ENCODE measurements at places on chromosomes 6 and 20.

DNA sequence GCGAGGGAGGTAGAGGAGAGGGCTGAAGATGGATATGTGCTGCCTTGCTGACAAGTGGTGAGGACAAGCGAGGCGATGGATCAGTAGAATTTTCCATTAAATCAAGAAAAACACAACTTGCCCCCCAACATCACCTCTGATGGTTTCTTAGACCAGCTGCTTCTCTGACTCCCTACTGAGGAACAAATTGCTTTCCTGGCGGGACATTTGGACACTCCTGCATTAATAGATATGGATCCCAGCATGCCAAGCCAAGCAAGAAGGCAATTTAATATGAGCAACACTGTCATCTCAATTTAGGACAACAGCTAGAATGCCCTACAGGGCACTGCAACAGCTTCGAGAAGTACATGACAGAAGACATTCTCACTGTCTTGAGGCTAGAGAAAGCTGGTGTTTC lies 248.4 kb upstream of the AGPAT4 start:
- DNase-seq: no peak

DNA sequence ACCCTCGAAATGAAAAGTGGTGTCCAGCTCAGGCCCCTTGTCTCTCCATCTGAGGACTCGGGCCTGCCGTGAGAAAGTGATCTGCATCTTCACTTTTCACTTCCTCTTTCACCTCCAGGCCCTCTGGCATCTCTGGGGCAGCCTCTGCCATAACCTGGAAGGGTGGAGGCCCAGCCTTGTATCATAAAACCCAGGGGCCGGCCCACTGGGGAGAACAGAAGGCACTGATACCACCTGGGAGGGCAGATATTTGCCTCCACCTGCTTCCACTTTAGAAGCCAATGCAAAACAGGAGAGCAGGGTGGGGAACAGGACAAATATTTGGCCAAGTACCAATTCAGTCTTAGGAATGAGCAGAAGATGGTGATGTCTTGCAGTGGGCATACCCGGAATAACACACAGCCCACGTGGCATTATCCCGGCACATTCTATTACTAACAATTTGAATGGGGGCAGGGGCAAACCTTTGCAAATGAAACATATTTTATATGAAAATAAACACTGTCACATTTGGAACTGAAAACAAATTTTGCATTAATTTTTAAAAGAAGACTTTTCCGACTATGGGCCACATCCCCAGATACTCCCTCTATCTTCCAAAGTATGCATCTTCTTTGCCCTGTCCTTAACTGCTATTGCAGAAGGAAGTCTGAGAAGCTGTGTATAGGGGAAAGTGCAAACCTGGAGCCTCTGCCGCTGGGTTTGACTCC lies 69.2 kb upstream of the TBC1D7 start:
- no peak for DNase-seq

- DNase-seq: no peak
Measured at GRCh38 chr6:71049198-71049770, 92.4 kb upstream of the B3GAT2 start.

GRCh38 chr6:154319231-154319858 lies 37.3 kb downstream of the IPCEF1 start:
- no peak for DNase-seq

- no peak for DNase-seq
Measured at GRCh38 chr6:903761-904160, 210.8 kb upstream of the EXOC2 start.

DNA sequence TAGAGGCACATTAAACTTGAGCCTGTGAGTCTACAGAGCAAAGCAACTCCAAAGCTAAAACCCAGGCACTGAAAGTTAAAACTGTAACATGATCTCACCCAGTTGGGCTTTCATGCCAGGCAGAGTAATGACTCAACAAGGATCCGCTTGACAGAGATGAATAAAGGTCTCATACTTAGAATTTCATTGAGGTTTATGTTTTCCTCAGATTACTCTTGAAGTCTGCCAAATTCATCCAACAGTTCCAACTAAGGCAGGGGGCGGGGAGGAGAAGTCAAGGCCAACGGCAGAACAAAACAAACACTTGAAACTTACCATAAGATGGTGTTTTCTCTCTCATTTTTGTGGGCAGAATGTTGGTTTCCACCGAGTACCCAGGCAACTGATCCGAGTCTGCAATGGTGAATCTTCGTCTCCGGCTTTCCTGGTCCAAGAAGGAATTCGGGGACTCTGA lies 54.0 kb upstream of the IPCEF1 start:
- DNase-seq: peak; percentile 77

GRCh38 chr6:106060167-106060566 lies 26.0 kb upstream of the PRDM1 start:
- DNase-seq: no peak

DNA sequence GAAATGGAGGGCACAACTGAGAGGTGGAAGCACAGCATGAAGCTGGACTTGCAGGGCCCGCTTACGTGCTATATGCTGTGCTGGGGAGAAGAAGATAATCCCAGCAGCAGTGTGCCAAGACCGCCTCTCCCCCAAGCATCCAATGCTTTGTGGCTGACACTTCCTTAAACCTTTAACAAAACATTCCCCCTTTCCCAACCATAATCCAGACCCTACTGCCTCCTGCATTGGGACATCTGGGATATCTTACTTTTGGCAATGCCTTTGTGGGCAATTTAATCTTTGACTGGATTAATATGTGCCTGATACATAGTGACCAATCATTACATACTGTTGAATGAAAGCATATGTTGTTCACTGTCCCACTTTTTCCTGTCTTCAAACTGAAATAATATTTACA lies 3.1 kb upstream of the TENT5A start:
- no peak for DNase-seq

DNA sequence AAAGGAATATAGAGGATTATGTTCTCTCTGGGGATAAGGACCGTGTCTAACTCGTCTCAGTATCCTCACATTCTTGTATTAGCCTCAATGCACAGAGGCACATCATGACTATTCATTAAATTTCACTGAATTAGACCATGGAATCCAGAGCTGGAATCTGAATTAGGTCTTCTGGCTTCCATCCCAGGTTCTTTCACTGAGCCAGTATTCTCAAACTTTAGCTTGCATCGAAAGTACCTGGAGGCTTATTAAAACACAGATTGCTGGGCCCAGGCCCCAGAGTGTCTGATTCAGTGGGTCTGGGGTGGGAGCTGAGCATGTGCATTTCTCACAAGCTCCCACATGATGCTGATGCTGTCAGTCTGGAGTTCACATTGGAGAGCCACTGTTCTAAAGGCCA lies 142.0 kb downstream of the UST start:
- DNase-seq: no peak

- DNase-seq: no peak
Measured at GRCh38 chr20:12821249-12821648, 187.5 kb upstream of the SPTLC3 start.

DNA sequence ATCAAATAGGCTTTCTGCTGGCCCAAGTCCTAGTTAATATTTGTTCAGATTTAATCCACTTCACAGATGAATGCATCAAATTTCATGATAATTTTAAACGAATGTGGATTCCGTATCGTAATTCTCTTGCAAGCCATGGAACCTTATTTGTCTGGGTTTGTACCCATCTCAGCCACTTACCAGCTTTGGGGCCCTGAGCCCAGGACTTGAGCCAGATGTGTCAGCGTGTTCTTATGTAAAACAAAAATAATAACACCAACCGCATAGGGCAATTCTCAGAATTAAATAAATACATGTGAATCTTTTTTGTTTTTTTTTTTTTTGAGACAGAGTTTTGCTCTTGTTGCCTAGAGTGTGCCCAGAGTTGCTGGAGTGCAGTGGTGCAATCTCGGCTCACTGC lies 282.5 kb upstream of the PLCB4 start:
- no peak for DNase-seq

- DNase-seq: no peak
Measured at GRCh38 chr6:123332070-123332469, 304.7 kb downstream of the TRDN start.

DNA sequence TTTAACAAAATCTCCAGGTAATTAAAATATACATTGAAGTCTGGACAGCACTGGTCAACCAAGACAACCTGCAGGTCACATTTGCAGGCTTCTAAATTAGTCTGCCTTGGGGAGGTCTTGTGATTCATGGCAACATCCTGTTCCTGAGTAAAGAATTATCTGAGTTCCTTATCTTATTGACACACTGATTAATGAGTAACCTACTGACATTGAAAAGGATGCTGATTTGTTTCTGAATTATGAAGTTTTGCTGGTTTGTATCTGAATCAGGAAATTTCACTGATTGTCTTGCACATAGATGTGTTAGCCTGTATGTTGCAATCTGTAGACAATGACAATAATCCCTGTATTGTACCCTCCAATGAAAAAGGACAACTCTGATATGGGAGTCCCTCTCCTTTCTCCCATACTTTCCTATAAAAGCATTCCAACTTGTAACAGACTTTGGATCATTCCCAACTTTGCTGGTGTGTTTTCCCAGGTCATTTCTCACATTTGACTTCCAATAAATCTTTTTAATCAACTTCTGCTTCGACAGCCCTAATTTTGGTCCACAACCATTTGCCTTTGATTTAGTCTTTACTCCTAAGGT lies 80.0 kb downstream of the LAMP5 start:
- no peak for DNase-seq

GRCh38 chr6:52074716-52075115 lies 12.7 kb downstream of the PKHD1 start:
- DNase-seq: no peak

GRCh38 chr20:10067321-10067720 lies 32.5 kb downstream of the ANKEF1 start:
- DNase-seq: no peak

DNA sequence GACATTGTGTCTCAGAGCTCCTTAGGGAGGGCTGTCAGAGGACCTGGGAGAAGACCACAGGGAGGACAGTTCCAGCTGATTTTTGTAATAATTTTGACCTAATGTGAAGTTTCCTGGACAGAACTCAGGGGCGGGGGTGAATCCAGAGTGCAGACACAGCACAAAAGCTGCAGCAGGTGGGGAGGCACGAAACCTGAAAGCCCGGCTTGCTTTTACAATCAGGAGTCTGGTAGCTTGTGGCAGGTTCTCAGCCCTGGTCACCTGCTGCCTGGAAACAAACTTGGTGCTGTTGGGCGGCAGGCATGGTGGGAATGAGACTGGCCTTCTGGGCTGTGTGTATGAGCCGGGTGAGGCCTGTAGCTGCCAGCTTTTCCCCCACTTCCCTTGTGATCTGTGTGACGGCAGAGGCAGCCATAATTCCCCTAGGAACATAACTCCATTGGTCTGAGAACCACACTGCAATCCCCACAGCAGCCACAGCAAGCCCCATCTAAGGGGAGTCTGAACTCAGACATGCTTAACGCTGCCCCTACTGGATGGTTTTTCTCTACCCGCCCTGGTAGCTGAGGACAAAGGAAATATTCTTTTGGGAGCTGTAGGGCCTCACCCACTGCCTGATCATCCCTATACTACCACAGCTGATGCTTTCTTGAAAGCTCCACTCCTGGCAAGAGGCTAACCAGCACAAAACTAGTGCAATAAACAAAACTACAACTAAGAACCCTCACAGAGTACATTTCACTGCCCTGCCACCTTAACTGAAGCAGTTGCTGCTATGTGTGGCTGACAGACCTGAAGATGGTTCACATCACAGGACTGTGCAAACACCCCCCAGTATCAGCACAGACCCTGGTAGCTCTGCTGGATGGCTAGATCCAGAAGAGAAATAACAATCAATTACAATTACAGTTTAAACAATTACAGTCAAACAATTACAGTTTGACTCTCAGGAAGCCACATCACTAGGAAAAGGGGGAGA lies 1055.1 kb upstream of the GJE1 start:
- DNase-seq: no peak

DNA sequence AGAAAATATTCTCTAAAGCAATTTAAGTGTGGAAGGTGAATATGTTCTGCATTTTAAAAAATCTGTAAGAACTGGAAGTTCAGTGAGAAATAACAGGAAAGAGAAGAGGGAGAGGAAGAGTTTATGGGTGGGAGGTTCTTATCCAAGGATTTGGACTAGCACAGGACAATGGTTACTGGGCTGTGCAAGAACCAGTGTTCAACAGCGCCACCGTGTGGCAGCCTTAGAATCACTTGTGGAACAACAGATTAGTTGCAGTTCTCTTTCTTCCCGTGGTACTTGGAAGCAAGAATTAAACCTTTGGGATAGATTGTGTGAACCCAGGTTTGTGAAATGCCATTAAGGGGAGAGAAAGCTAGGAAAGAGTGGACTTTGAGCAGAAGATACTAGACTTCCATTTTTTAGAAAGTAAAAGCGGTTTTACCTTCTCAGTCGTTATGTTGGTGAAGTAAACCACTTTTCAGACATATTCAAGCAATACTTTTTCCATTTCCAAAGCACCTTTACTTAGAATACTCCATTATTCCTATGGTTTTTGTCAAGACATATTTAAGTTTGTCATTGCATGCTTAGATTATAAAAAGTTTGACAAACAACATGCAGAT lies 436.7 kb downstream of the RNF144B start:
- DNase-seq: no peak

- no peak for DNase-seq
Measured at GRCh38 chr6:156082012-156082411, 626.4 kb upstream of the NOX3 start.

GRCh38 chr6:150704447-150705192 lies 104.9 kb downstream of the PLEKHG1 start:
- no peak for DNase-seq

GRCh38 chr6:125432963-125433362 lies 131.2 kb upstream of the HDDC2 start:
- DNase-seq: no peak

- DNase-seq: no peak
Measured at GRCh38 chr20:49006446-49006980, 39.6 kb upstream of the CSE1L start.

DNA sequence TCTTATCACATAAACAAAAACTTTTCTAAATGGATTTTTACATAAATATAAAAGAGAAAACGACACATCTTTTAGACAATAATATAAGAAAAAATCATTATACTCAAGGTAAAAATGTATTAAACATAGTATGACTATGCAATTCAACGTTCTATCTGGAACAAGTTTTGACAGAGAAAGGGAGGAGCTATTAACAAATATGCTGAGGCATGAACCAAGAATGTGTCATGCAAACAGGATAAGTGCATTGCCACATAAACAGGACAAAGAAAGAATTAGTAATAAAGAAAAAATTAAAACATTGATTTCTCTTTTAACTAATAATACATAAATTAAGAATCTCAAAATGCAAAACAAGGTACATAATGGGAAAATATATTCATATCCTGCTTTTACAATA lies 1353.4 kb upstream of the GJE1 start:
- no peak for DNase-seq

GRCh38 chr6:13766201-13766634 lies 48.1 kb downstream of the MCUR1 start:
- no peak for DNase-seq

- DNase-seq: no peak
Measured at GRCh38 chr20:45257161-45257560, 2.8 kb upstream of the SLPI start.

DNA sequence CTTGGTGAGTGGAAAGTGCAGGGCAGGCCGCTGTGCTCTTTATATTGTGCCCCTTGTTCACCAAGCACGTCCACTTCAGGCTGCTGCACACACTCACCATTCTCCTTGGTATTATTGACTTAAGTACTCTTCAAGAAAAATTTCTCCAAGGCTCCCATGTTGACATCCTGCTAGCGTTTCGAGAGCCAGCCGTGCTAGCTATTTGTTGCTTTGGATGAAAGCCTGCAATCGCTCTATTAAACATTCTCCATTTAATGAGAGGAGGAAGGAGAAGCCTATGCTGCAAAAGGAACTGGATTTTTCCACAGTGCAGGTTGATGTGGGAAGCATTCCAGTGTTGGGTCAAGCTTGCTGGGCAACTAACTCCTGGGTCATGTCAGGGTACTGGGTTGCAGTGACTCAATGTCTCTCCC lies 113.5 kb downstream of the CD83 start:
- DNase-seq: peak; percentile 42

- no peak for DNase-seq
Measured at GRCh38 chr20:35604449-35604747, 11.2 kb upstream of the SPAG4 start.
